Activated CD4-positive, alpha-beta T cell treated with anti-CD3 and anti-CD28 coated beads, Interleukin-2, Interleukin-4, amounts not matched to agents 100 ng/mL and 50 ng/mL, durations not matched to agents 16 hours and 8 hours (primary cell): ENCODE measurements at places on chromosomes 11 and 22.

GRCh38 chr22:36349726-36350125, 38.0 kb downstream of the MYH9 start:
- no peak for DNase-seq

DNA sequence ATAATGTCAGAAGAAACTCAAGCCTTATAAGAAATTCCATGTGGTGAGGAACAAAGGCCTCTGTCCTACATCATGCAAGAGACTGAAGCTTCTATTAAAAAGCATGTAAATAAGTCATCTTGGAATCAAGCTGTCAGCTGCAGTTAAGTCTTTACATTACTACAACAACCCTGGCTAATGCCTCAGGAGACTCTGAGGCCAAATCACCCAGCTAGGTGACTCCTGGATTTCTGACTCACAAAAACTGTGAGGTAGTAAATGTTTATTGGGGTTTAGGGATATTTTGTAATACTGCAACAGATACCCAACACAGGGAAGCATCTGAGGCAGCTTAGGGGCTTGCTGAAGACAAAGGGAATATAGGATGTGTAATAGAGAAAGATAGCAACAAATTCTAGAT, 89.6 kb downstream of the C11orf87 start:
- no peak for DNase-seq

DNA sequence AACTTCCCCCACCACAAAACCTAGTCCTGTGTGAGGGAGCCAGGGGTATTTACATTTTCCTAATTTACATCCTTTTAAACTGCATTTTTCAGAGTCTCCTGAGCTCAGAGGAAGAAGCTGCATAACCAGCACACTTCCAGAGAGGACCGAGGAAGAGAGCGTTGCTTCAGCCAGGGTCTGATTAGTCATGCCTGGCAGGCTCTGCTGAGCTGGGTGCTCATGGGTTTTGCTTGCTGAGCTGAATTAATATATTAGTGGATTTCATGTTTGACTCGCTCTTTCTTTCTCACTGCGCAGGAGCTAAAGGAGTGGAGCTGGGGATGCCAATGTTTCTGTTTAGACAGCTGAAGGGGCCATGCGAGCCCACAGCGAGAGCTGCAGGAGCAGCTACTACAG, 539.3 kb upstream of the B3GAT1 start:
- no peak for DNase-seq

GRCh38 chr11:56333156-56333555, 12.7 kb upstream of the OR8K1 start:
- DNase-seq, result no peak

DNA sequence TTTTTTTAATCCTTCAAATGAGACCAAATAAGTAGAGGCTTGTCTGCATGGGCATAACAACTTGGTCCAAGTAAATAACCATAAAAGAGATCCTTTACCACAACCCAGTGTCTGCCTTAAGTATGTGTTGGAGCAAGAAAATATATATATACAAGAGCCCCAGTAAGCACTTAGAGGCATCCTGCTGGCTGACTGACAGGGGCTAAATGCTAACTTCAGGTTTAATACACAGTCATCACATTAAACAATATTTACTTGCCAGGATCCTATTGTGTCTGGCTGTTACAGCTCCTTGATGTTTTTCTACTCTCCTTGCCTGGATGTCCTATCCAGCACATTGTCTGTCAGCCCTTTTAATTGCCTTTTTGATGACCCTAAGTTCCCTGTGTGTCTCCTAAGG, 37.5 kb upstream of the MMP20 start:
- DNase-seq, result no peak

DNA sequence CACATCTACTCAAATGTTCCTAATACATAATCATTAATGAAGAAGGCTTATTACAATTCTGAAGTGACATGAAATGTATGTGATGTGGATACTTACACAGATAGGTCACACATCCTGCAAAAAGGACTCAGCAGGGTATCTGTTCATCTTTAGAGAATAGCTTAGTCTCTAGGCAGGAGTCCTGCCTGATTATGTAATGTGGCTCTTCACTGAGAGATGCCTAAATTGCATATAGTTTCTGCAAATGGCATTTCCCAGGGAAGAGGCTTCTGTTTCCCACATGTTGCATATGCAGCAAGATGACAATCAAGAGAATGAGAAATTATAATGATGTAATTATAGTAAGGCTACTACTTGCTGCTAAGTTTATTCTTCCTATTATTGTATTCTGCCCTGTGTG, 58.8 kb upstream of the SLC36A4 start:
- no peak for DNase-seq

GRCh38 chr22:43263645-43264514, 76.9 kb upstream of the TTLL12 start:
- DNase-seq, result peak; percentile 94

DNA sequence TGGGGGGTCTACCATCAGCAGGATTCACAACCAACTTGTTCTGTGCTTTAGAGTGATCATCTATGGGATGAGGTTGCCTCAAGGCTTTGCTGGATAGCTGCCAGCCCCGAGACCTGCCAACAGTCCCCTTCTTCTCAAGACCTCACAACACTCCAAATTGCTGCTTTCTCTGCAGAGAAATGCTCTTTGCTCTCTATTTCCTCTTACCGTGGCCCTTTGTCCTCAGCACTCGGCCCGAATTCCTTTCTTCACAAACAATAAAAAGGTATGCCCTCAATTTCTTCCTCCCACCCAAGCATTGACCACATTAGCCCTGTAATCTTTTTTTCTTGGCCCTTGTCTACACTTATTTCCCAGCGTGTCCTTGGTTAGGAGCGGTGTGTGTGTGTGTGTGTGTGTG, 147.4 kb upstream of the SNX19 start:
- DNase-seq, result no peak

DNA sequence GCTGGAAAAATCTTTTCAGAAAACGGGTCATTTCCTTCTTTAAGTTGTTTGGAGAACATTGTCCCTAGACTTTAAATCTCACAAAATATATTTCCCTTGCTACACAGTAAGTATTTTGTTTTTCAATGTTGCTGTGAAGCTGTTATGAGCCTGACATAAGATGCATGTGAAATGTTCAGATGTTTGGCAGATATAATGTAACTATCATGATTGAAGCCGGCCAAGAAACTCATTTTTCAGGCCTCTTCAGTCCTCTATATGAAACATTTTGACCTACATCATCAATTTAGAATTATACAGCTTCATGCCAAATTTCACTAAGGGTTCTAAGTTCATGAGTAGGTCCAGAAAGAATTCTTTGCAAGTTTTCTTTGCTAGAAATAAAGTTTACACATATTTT, 133.8 kb downstream of the JRKL start:
- no peak for DNase-seq

- DNase-seq, result no peak
Observed at GRCh38 chr22:50556703-50557102, 6.0 kb downstream of the SYCE3 start.

DNA sequence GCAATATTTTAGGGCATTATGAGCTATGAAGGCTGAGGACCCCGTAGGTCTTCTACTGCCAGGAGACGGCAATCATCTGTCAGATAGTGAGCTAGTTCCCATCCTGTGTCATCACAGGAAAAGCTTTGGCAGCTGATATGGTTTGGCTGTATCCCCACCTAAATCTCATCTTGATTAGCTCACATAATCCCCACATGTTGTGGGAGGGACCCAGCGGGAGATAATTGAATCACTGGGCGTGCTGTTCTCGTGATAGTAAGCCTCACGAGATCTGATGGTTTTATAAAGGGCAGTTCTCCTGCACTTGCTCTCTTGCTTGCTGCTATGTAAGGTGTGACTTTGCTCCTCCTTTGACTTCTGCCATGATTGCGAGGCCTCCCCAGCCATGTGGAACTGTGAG, 18.1 kb downstream of the CSRP3 start:
- no peak for DNase-seq

DNA sequence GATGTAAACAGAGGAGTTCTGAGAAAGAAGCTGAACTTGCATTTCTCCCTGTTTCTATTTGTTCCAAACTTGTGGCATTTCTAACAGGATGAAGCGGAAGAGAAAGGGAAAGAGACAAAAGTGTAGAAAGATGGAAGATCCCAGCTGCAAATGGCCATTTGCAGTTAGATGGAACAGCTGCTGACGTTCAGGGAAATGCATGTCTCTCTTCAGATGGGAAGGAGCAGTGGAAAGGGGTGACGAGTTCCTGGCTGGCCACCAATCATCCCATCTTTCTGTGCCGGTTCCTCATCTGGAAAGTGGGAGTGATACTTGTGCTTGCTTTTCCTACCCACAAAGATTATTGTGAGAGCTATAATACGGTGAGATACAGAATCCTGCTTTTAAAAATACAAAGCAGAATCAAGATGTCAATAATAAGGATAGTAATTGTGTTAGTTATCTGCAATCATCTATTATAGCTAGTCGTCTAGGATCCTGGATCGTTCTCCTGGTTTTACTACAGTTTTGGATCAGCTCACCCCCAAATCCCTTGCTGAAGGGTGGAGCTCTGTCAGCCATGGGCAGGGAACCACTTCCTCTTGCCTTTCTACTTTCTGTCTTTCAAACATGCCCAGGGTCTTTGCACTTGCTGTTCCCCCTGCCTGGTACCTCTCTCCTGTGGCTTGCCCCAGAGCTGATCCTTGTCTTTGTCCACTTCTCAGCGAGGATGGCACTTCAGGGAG, 1.2 kb upstream of the TIMP3 start:
- no peak for DNase-seq

DNA sequence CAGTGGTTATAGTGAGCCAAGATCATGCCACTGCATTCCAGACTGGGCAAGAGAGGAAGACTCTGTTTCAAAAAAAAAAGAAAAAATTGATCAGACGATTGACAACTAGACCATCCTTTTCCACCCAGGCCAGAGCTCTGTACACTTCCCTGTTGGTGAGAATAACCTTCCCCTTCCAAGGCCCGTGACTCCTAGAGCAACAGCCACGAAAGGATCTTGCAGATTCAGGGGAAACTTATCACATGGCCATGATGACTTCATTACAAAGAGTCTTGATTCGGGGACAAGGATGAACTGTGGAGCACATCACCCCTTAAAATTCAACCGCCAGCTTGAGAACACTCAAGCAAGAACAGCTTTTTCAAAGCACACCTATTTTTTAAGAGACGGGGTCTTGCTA, 10.3 kb downstream of the CD5 start:
- no peak for DNase-seq

GRCh38 chr22:23121000-23121421, 20.8 kb downstream of the RSPH14 start:
- no peak for DNase-seq

- DNase-seq, result no peak
Observed at GRCh38 chr22:28014211-28015045, 95.4 kb upstream of the PITPNB start.

- DNase-seq, result no peak
Observed at GRCh38 chr11:114970927-114971645, 292.8 kb downstream of the NXPE2 start.

DNA sequence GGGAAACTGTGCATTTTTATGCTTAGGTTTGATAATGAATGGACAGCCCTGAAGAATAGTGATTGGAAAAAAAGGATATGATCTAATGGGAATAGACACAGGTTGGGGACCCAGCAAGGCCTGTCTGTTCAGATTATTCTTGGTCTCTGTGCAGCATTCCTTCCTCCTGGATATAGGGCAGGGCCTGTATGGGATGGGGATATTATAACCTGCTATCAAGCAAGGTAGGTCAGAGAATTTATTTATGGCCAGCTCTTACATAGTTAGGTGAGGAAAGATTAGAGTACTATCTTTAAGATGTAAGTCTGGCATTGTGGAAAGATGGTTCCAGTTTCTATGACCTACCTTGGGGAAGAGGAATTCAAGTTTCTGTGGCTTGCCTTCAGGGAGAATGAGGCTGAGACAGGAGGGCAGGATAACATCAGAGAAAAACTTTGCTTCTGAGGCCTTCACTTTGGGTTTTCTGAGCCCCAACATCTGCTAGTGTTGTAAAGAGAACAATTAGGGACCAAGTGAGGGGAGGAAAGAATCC, 8.5 kb upstream of the BIRC2 start:
- DNase-seq, result no peak

GRCh38 chr11:70510571-70510970, 112.2 kb downstream of the CTTN start:
- DNase-seq, result no peak

DNA sequence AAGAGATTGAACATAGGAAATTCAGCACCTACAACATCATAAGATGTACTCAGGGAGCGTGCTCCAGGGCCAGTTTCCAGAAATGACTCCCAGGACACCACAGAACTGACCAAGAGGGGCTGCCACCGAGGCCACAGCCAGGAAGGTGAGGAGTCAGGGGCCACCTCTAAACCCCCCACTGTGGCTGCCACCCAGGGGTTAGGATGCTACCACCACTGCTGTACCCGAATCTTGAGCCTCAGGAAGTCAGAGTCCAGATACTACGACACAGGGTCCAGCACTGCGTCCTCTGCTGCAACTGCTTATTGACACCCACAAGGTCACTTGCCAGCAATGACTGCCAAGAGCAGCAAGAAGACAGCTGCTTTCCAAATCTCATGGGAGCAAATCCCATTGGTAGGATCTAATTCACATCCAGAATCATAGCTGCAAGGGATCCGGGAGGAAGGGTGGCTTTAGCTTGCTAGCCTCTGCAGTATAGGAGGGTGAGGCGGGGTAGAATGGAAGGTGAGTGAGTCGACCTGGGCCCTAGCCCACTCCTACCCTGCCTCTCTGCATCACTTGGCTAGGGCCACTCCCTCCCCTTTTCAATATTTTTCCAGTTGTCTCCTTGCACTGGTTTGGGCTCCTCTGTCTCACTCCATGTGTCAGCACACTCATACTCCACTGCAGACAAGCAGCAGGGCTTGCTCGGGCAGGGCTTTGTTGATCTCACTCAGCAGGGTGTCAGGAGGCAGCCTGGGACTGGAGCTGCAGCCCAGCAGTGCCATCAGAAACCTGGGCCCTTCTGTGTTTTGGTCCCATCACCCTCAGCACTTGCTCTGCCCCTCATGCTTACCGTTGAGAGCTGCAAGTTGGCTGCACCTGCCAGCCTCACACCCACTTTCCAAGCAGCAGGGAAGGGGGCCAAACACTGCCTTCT, 18.1 kb upstream of the CYTH4 start:
- no peak for DNase-seq

DNA sequence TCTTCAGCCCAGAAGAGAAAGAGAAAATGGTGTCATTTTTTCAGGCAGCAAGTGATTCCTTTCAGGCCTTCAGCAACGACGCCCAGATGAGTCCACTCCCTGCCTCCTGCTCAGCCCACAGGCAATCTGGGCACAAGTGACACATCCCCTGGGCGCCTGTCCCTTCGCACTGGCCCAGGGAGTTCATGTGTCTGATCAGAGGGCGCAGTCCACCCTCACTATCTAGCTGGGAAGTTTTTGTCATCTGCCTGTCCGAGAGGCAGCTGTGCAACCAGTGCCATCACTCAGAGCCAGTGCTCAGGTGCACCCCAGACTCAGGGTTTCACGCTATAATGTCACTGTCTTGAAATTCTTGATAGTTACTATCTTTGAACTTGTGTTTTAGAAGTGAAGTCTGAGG, 1.4 kb upstream of the KCNQ1OT1 start:
- DNase-seq, result no peak
